ENCODE measurements at places on chromosomes 6 and 20. TPM values are rescaled to one million over a fixed set of nuclear protein-coding genes. Genes with fewer than 3 reads are reported as not detected.

GRCh38 chr6:168410554-168411011, 30.4 kb upstream of the SMOC2 start:
- H3K27me3 ChIP-seq, result no peaks in the 10 kb centered on the region
- no peaks in the 10 kb centered on the region for H3K4me1 ChIP-seq
- DNase-seq, result no peak
- no peaks in the 10 kb centered on the region for H3K36me3 ChIP-seq

DNA sequence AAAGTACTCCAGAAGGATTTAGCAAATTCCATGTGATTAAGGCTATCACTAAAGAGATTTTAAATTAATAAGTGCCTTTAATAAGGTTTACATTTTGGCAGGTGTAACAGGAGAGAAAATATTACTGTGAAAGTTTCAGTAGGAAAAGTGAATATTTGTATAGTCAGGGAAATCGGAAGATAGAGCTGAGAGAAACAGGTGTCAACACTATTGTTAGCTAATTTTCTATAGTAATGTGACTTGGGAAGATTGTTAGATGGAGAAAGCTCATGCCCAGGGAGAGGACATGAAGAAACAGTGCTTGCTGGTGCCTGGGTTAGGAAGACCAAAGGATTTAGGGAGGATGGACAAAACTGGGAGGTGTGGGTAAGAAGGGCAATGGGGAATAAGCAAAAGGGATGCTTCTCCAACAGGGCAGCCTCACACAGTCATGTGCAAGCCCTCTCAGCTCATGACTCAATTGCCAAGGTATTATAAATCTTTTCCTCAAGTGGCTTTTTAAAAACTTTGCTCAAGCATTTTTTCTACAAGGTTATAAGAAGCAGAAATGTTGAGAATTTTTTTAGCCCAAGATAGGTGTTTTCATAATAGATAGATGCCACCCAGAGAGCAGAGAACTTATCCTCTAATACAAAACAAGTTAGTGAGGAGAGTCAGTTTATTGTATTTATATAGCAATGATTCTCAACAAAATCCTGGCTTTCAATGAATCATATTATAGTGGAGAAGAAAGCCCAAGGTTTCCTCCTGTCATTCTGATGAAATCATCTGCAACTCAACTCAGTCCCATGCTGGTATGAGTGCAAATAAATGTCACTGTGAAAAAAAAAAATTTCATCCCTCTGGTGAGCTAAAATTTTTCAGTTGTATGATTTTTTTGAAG, 325.2 kb upstream of the NT5E start:
- H3K4me3 ChIP-seq, result no peak overlapping the region
- H3K4me1 ChIP-seq, result peaks cover 42% of the 10 kb centered on the region
- peak overlapping the region; percentile 73 for H3K27ac ChIP-seq
- DNase-seq, result peak; percentile 82

DNA sequence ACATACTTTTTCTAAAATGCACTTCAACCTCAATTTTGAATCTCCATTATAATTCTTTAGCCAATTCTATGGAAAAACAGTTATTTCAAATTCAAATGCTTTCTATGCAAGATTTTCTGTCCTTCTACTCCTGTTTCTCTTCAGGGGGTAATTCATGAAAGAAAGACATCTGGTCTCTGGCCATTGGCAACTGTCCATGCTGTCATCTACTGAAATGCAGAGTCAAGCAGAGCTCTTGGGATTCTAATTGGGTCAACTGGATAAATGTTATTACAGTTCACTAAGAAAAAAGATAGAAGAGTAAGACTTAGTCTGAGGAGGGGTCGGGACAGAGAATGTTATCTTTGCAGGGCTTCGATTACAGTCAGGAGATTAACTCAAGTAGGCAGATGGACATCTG, 22.0 kb upstream of the BMP5 start:
- H3K4me1 ChIP-seq, result peaks cover 14% of the 10 kb centered on the region
- no peak for DNase-seq
- no peaks in the 10 kb centered on the region for H3K27me3 ChIP-seq
- no peak overlapping the region for H3K27ac ChIP-seq
- no peak overlapping the region for H3K4me3 ChIP-seq
- no peaks in the 10 kb centered on the region for H3K36me3 ChIP-seq

- no peak overlapping the region for H3K27ac ChIP-seq
- no peak overlapping the region for H3K4me3 ChIP-seq
- H3K27me3 ChIP-seq, result peaks cover 14% of the 10 kb centered on the region
- DNase-seq, result no peak
These were observed 59.7 kb downstream of the EYA4 start for GRCh38 chr6:133300896-133301295.

DNA sequence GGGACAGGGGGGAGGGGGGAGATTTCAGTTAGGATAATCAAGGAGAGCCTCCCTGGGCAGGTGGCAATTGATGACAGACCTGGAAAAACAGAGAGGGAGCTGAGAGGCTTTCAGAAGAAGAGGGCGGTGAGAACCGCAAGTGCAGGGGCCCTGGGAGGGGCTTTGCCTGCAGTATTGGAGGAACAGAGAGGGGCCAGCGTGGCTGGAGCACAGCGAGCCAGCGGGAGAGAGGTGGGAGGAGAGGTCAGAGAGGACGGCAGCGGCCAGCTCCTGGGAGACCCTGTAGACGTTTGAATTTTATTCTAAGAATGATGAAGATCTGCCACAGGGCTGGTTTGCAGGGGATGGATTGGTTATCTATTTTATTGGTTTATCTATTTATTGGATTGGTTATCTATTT, 34.5 kb upstream of the NOL4L start:
- H3K36me3 ChIP-seq, result no peaks in the 10 kb centered on the region
- no peaks in the 10 kb centered on the region for H3K4me1 ChIP-seq
- H3K27me3 ChIP-seq, result peaks cover 19% of the 10 kb centered on the region

- H3K4me3 ChIP-seq, result no peak overlapping the region
- no peak overlapping the region for H3K27ac ChIP-seq
- no peaks in the 10 kb centered on the region for H3K27me3 ChIP-seq
- H3K36me3 ChIP-seq, result no peaks in the 10 kb centered on the region
- peak; percentile 47 for DNase-seq
These were observed 25.9 kb downstream of the ZBP1 start for GRCh38 chr20:57594092-57594951.

GRCh38 chr6:143233554-143234285, 173.0 kb downstream of the AIG1 start:
- no peaks in the 10 kb centered on the region for H3K27me3 ChIP-seq
- no peak overlapping the region for H3K27ac ChIP-seq
- no peak overlapping the region for H3K4me3 ChIP-seq
- no peaks in the 10 kb centered on the region for H3K36me3 ChIP-seq

DNA sequence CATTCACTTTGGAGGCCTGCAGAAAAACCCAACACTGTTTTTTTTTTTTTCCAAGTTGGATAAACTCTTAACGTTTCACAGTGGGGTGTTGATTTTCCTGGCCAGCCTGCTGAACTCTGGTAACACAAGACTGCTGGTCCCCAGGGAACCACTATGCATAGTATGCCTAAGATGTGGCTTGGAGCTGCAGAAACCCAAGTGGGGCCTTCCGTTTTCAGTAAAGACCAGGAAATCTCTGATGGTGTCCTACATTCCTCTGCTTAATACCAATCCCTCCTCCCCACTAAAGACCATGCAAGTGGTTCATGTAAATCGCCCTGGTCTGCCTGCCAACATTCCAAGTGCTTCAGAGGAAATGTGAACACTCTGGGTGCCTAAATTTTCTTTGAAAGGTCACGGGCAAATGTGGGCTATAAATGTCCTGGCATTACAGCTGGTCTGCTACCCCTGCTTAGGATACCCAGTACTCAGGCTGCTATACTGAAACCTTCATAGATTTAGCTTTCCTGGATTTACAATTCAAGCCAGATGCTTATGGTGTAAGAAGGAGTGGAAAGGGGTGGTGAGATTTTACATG, 615.4 kb downstream of the MAFB start:
- no peaks in the 10 kb centered on the region for H3K27me3 ChIP-seq
- DNase-seq, result peak; percentile 1
- H3K27ac ChIP-seq, result no peak overlapping the region
- H3K4me3 ChIP-seq, result no peak overlapping the region
- no peaks in the 10 kb centered on the region for H3K4me1 ChIP-seq

DNA sequence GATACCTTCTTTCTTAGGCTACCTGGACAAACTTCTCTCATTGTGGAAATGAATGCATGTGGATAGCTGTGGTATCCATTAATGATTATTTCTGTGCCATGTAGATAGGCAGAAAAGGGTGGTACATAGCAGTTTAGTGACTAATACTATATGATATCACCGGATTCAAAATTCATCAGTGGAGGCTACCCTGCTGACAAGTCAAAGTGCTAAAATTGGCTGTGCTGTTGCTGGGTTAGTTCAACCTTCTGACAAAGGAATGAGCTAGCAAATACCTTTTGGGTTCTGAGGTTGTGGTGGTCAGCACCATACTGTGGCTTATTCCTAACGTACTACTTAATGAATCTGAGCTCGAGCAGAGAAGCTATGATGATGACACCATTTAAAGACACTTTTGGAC, 109.1 kb downstream of the TFAP2B start:
- no peak for DNase-seq
- H3K36me3 ChIP-seq, result no peaks in the 10 kb centered on the region
- H3K4me1 ChIP-seq, result no peaks in the 10 kb centered on the region
- H3K4me3 ChIP-seq, result no peak overlapping the region
- H3K27me3 ChIP-seq, result no peaks in the 10 kb centered on the region

GRCh38 chr6:28977341-28978132, 27.6 kb downstream of the ZNF311 start:
- peaks cover 11% of the 10 kb centered on the region for H3K4me1 ChIP-seq
- peak; percentile 78 for DNase-seq
- no peaks in the 10 kb centered on the region for H3K36me3 ChIP-seq
- no peaks in the 10 kb centered on the region for H3K27me3 ChIP-seq
- 0 out of 2 replicates have a peak overlapping the region, but pooled peaks have one; percentile 4 for H3K4me3 ChIP-seq

GRCh38 chr6:13045676-13046075, 282.7 kb downstream of the TBC1D7 start:
- H3K4me3 ChIP-seq, result no peak overlapping the region
- no peaks in the 10 kb centered on the region for H3K4me1 ChIP-seq
- H3K36me3 ChIP-seq, result no peaks in the 10 kb centered on the region
- no peak overlapping the region for H3K27ac ChIP-seq

DNA sequence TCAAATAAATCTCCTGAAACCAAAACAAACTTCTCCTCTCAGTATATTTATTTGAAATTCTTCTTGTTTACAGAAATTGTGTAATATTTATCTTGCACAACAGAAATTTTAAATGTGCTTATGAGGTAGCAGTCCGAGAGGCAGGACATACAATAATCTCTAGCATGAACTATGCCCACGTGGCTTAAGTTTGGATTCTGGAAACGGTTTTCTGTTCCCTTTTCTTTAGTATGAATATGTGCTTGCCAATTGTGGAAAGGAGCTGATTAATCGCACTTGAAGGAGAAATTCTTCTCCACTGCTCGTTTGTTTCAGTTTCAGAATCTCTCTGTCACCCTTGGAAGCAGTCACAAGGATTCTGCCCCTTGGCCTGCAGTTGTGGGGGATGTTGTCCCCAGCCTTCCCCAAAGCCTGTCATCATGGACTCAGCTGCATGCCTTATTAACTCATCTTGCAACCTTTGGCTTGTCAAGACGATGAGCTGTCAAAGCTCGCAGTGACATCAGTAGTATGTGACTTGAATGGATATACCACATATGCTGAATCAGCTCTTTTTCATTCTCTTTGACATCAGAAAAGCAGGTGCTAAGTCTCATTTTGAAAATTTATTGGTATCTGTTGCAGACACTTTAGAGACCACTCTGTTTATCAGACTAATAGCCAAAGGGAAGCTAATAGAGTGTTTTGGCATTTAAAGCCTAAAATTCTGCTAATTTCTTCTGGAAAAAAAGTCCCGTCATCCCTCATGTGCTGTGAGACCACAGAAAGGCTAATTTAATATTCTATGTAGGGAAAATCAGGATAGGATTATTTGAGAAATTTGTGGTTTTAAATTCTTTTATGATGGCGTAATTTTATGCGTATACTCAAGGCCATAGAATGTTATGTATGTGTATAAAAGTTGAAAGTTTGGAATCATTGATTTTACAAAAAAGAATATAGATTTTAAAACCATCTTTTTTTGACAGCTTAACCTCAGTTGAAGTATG, 186.8 kb downstream of the ARID1B start:
- peak overlapping the region; percentile 67 for H3K4me3 ChIP-seq
- peak; percentile 64 for DNase-seq
- no peaks in the 10 kb centered on the region for H3K27me3 ChIP-seq
- no peaks in the 10 kb centered on the region for H3K36me3 ChIP-seq
- H3K4me1 ChIP-seq, result peaks cover 24% of the 10 kb centered on the region

The CNKSR3 gene
- 2.4 TPM for total RNA-seq

The PAX1 gene
- not detected for total RNA-seq

The FKBP1C gene
- total RNA-seq, result 0.13 TPM

The CTCFL gene
- total RNA-seq, result not detected

The ESR1 gene
- total RNA-seq, result not detected

The GPR63 gene
- 0.11 TPM for total RNA-seq

Data from GM23248 (cell line).